ENCODE measurements at places on chromosomes 2 and 18. TPM values are rescaled to one million over a fixed set of nuclear protein-coding genes. Genes with fewer than 3 reads are reported as not detected.

The PID1 gene
- total RNA-seq, result not detected

The DDX18 gene
- total RNA-seq, result 120 TPM

The CHST9 gene
- total RNA-seq, result not detected

The SLC35F6 gene
- total RNA-seq, result 37.4 TPM

The SEPTIN10 gene
- 0.40 TPM for total RNA-seq

The CPO gene
- not detected for total RNA-seq

DNA sequence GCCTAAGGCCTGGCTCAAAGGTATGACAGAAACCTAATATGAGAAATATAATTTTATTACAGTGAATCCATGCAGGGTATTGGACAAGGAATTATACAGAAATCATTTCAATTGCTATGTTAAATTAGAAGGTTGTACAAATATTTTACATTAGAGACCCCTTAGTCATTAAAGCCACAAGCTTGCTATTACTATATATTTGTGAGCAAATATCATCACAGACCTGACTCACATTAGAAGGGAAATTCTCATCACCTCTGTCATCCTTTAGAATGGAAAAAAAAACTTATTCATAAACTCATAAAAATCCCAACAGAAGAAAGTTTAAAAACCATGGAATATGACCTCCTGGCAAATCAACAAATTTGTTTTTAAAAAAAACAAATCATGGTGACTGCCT, 277.9 kb downstream of the DCC start:
- no peak overlapping the region for H3K27ac ChIP-seq
- no peak for DNase-seq
- no peaks in the 10 kb centered on the region for H3K4me1 ChIP-seq
- no peaks in the 10 kb centered on the region for H3K27me3 ChIP-seq
- no peak overlapping the region for H3K4me3 ChIP-seq

DNA sequence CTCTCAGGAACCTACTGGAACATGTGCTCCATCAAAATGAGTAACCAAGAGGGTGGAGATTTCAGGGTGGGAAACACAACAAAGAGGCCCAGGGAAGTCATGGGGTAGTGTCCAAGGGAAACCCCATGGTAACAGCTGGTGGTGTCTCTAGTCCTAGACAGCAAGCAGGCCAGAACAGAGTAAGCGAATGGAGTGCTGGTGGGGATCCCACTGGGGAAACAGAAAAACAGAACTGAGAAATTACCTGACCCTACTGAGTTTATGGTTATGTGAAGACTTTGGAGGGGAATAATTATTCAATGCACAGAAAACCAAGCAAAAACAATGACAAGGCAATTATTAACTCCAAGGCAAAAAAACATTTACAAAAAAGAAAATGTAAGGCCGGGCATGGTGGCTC, 16.9 kb downstream of the ERCC3 start:
- no peak overlapping the region for H3K27ac ChIP-seq
- H3K4me1 ChIP-seq, result no peaks in the 10 kb centered on the region
- H3K27me3 ChIP-seq, result no peaks in the 10 kb centered on the region
- no peak for DNase-seq
- peaks cover 91% of the 10 kb centered on the region for H3K36me3 ChIP-seq

- peaks cover 8% of the 10 kb centered on the region for H3K36me3 ChIP-seq
- H3K27me3 ChIP-seq, result no peaks in the 10 kb centered on the region
- DNase-seq, result peak; percentile 32
These were observed 65.9 kb downstream of the TMEM247 start for GRCh38 chr2:46545015-46545839.

- no peak overlapping the region for H3K4me3 ChIP-seq
- H3K4me1 ChIP-seq, result peaks cover 5% of the 10 kb centered on the region
- H3K27ac ChIP-seq, result no peak overlapping the region
- H3K36me3 ChIP-seq, result no peaks in the 10 kb centered on the region
- DNase-seq, result no peak
These were observed 116.2 kb downstream of the TANC1 start for GRCh38 chr2:159084384-159085370.

- DNase-seq, result no peak
- no peaks in the 10 kb centered on the region for H3K4me1 ChIP-seq
- no peak overlapping the region for H3K27ac ChIP-seq
- no peaks in the 10 kb centered on the region for H3K27me3 ChIP-seq
- H3K36me3 ChIP-seq, result no peaks in the 10 kb centered on the region
- no peak overlapping the region for H3K4me3 ChIP-seq
These were observed 596.0 kb downstream of the LRP1B start for GRCh38 chr2:141534666-141535362.

DNA sequence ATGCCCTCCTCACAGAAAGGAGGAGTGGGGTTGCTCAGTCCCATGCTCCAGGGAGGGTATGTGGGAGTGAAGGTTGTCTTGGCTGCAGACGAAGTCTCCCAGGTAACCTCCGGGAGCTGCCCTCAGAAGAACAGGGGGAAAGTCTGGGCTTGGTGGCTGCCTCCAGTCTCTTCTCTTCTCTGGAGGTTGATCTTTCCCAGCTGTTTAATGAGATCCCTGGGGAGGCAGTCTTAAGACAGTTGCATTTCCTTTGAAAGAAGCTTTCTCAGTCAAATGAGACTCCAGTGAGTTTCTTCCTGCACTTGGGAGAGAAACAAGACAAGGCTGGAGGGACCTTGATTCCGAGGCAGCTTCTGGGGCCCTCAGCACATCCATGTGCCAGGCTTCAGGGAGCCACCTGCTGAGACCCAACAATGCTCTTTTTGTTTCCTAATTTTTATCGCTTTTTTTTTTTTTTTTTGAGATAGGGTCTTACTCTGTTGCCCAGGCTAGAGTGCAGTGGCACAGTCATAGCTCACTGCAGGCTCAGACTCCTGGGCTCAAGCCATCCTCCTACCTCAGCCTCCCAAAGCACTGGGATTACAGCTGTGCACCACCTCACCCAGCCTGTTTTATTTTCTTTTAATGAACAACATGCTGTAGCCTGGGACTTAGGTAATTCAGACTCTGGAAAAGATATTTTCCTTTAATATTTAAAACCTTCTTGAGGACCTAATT, 71.7 kb upstream of the TPO start:
- H3K36me3 ChIP-seq, result no peaks in the 10 kb centered on the region
- H3K4me3 ChIP-seq, result no peak overlapping the region
- H3K27ac ChIP-seq, result no peak overlapping the region

DNA sequence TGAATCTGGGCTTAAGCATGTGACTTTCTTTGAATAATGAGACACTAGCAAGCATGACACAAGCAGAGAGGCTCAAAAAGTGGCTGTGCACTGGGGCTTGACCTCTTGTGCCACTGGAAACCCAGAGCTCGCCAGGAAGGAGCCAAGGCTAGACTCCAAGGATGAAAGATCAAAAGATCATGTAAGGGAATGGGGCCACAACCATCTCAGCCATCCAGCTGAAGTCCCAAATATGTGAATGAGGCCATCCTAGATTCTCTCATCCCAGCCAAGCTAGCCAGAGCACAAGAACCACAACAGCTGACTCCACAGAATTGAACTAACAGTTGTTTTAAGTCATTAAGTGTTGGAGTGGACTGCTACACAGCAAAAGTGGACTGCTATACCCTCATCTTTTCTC, 288.1 kb downstream of the CCDC178 start:
- H3K27ac ChIP-seq, result no peak overlapping the region
- no peaks in the 10 kb centered on the region for H3K36me3 ChIP-seq
- H3K4me3 ChIP-seq, result no peak overlapping the region
- no peaks in the 10 kb centered on the region for H3K4me1 ChIP-seq

GRCh38 chr2:16125614-16126516, 185.5 kb downstream of the MYCN start:
- DNase-seq, result no peak
- no peaks in the 10 kb centered on the region for H3K27me3 ChIP-seq
- no peak overlapping the region for H3K4me3 ChIP-seq
- H3K4me1 ChIP-seq, result no peaks in the 10 kb centered on the region

GRCh38 chr18:74901362-74902146, 303.9 kb downstream of the ZNF407 start:
- H3K27me3 ChIP-seq, result no peaks in the 10 kb centered on the region
- H3K4me3 ChIP-seq, result no peak overlapping the region
- H3K4me1 ChIP-seq, result no peaks in the 10 kb centered on the region
- no peak for DNase-seq

DNA sequence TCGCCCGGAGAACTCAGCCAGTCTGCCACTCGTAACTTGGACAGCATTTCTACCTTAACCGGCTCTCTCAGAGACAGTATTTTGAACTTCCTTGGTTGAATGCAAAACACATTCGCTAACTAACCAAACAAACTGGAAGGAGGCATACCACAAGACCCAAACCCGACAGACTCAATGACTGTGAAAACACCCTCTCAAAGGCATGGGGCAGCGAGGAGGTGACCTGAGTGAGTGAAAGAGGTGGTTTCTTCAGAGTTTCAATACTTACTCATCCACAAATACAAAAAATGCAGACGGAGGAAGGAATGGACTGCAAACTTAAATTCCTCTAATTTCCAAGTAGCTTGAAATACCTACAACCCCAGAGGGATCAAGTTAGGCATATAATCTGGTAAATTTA, 132.9 kb downstream of the GAREM1 start:
- H3K36me3 ChIP-seq, result no peaks in the 10 kb centered on the region
- H3K27me3 ChIP-seq, result no peaks in the 10 kb centered on the region
- no peak overlapping the region for H3K27ac ChIP-seq
- H3K4me1 ChIP-seq, result no peaks in the 10 kb centered on the region

GRCh38 chr2:76469066-76469465, 758.4 kb upstream of the GCFC2 start:
- H3K36me3 ChIP-seq, result no peaks in the 10 kb centered on the region
- H3K4me1 ChIP-seq, result no peaks in the 10 kb centered on the region
- H3K4me3 ChIP-seq, result no peak overlapping the region
- DNase-seq, result no peak
- H3K27me3 ChIP-seq, result no peaks in the 10 kb centered on the region

- no peaks in the 10 kb centered on the region for H3K36me3 ChIP-seq
- no peak overlapping the region for H3K27ac ChIP-seq
- no peaks in the 10 kb centered on the region for H3K27me3 ChIP-seq
- no peak overlapping the region for H3K4me3 ChIP-seq
These were observed 271.4 kb upstream of the SMIM21 start for GRCh38 chr18:75698861-75699260.

- H3K27me3 ChIP-seq, result peaks cover 5% of the 10 kb centered on the region
- H3K4me3 ChIP-seq, result no peak overlapping the region
- no peaks in the 10 kb centered on the region for H3K4me1 ChIP-seq
- H3K36me3 ChIP-seq, result no peaks in the 10 kb centered on the region
- H3K27ac ChIP-seq, result no peak overlapping the region
These were observed 212.1 kb downstream of the LDLRAD4 start for GRCh38 chr18:13430663-13431062.

GRCh38 chr2:173568054-173568453, 213.4 kb downstream of the CDCA7 start:
- no peaks in the 10 kb centered on the region for H3K27me3 ChIP-seq
- no peak overlapping the region for H3K27ac ChIP-seq
- H3K36me3 ChIP-seq, result no peaks in the 10 kb centered on the region
- H3K4me1 ChIP-seq, result no peaks in the 10 kb centered on the region
- no peak overlapping the region for H3K4me3 ChIP-seq
- peak; percentile 29 for DNase-seq

DNA sequence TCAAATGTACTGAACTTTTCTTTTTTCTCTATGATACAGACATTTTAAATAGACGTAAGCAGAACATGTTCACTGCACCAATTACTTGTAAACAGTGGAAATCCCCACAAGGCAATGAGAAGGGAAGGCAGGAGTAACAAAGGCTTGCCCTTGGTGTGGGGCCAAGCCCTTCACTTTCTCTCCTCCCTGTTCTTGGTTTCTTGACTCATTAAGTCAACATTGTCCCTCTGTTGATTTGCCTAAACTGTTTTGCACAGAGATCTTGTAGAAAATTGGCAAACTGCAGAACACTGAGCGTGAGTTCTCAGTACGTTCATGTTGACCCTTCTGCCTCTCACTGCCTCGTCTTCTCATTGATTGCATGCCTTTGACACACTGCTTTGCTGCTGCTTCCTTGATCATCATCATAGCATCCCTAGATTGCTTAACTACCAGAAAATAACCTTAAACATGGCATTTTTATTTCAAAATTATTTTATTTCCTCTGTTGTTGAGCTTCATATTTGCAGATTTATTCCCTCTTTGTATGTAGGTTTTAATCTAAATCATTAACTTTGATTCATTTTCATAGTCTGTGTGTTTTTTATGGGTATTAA, 257.7 kb downstream of the PTGR3 start:
- no peaks in the 10 kb centered on the region for H3K4me1 ChIP-seq
- DNase-seq, result no peak
- H3K27me3 ChIP-seq, result no peaks in the 10 kb centered on the region
- no peaks in the 10 kb centered on the region for H3K36me3 ChIP-seq

GRCh38 chr2:70828115-70828514, 7.5 kb downstream of the CD207 start:
- no peaks in the 10 kb centered on the region for H3K4me1 ChIP-seq
- no peak overlapping the region for H3K27ac ChIP-seq
- no peaks in the 10 kb centered on the region for H3K36me3 ChIP-seq
- DNase-seq, result no peak

Data from K562 (cell line).